ENCODE measurements at places on chromosomes 1 and 21.

- no peak for DNase-seq
Measured at GRCh38 chr1:73411479-73411878, 786.5 kb downstream of the LRRIQ3 start.

- peak; percentile 23 for DNase-seq
Measured at GRCh38 chr1:168832661-168833060, 103.7 kb upstream of the DPT start.

GRCh38 chr1:226829105-226829504 is 41.3 kb upstream of the PSEN2 start:
- DNase-seq = no peak

GRCh38 chr1:203789966-203790365 is 5.5 kb upstream of the ZBED6 start:
- no peak for DNase-seq

DNA sequence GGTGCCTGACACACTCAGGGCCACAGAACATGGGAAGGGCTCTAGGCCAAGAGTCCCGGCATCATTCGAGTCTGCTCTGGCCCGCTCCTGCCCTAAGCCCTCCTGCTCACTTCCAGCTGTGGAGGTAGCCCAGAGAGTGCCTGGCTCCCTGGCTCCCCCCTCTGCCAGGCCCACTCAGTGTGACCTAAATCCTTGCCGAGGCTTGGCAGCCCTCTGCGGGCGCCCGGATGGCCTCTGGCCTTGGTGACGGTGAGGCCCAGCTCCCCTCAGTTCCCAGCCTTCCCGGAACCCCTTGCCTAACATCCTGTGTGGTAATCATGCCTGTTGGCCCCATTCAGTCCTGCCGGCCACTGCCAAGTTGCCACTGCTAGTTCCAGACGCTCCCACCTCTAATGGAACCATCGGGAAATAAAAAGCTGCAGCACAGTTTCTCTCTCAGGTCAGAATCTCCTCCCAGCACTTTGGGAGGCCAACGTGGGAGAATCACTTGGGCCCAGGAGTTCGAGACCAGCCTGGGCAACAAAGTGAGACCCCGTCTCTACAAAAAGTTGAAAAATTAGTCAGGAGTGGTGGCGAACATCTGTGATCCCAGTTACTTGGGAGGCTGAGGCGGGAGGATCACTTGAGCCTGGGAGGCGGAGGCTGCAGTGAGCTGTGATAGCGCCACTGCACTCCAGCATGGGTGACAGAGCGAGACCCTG is 1.2 kb upstream of the H6PD start:
- no peak for DNase-seq

DNA sequence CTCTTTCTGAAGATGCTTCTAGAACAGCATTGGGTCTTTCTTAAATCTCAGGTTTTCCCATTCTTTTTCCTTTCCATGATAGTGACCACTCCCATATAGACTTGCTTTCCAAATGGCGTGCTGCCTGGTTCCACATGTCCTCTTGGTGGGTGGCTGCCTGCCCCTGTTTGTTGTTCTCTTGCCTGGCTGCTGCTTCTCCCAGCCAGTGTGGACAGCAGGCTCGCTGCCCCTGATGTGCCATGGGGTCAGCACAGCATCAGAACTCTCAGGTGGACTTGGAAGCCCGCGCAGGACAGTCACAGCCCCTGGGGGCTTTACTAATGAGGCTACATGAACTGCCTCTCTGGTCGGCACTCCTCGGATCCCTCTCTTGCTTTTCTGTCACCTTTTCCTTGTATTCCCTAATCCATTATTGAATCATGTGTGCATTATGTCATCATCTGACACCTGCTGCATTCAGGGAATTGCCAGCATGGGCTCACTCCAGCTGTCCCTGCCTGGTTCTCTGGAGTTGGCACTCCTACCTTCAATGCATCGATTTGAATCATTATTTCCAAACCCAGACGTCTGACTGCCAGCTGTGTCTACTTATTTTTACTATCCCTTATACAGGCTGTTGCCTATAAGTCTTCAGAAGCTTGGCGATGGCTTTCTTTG is 100.5 kb upstream of the COA6 start:
- DNase-seq = no peak

DNA sequence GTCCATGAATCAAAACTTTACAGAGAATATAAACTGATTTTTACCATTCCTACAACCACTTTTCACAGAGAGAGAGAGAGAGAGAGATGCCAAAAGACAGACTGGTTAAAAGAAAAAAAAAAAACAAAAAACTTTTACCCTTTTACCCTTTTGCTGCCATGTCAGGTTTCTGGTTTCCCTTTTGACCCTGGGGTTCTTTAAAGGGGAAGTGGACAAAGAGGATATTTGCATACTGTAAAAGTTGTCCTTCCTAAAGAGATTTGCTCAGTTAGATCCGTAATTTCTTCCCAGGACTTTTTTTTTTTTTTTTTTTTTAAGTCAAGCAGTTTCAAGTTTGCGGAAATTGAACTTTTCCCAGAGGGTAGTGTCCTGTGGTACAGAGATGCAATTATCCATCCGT is 287.8 kb upstream of the RGS18 start:
- no peak for DNase-seq

DNA sequence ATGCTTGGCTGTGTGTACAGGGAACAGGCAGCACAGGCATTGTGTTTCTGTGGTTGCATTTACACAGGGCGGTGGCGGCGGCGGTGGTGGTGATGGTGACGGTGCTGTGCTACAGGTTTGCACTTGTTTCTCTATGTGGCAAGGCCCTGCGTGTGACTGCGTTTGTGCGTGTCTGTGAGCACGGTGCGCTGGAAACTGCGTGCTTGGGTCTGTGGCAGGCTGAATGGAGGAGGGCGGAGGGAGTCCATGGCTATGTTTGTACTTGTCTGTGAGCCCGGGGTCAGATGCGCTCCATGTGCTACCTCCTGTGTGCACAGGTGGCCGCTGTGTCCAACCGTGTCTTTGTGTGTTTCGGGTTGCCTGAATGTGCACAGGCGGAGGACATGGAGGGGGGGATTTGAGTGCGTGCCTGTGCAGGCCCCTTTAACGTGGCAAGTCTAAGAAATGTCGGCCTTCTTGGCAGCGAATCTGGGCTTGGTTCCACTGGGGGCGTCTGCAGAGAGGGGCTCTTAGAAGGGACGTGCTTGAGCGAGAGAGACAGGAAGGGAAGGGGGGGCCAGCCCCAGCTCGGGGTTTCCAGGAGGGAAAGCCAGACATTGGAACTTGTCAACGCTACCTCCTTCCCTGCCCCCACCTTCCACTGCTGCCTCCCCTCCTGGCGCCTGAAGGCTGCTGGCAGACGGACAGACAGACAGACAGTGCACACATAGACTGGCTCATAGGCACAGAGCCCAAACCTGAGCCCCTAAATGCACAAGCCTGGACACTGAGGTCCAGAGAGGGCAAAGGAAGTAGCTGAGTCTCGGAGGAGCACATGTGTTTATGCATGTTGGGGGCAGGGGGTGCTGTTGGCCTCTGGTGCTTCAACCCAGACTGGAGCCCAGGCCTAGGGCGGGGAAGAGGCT is 32.7 kb upstream of the WASF2 start:
- no peak for DNase-seq

GRCh38 chr1:42181687-42182086 is 17.1 kb upstream of the GUCA2A start:
- DNase-seq = no peak

DNA sequence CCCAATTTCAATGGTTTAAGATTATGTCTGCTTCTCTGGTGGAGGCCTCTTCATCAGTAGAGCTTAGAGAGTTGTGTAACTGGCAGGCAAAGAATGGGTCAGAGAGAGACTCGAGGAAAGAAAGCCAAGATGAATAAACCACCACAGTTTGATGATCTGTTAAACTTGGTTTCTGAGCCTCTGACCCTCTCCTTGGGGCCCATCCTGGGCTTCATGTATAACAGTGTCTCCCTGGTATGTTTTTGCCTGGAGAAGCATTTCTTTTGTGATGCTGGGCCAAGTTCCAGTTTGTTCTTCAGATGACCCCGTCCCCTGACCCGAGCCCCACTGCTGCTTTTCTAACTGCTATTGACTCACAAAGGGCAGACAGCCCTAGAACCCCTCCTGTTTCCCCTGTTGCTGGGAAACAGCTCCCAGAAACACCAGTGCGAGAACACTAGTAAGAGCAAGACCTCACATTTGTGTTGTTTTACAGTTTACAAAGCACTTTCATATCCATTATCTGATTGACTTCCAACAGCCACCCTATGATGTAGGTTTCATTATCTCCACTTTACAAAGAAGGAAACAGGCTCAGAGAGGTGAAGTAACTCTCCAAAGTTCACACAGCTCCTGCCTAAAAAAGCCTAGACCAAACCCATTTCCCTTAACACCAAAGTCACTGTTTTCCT is 9.0 kb downstream of the CD2 start:
- DNase-seq = no peak

- no peak for DNase-seq
Measured at GRCh38 chr1:189606795-189607476, 870.7 kb downstream of the BRINP3 start.

All from small intestine (tissue), 16 donors.